ENCODE measurements at places on chromosomes 5 and 9.
A peak's percentile ranks its signal among the peaks of the same experiment; 100 is the strongest.

GRCh38 chr5:53970475-53970874 is 339.9 kb downstream of the ARL15 start:
- DNase-seq, result no peak

DNA sequence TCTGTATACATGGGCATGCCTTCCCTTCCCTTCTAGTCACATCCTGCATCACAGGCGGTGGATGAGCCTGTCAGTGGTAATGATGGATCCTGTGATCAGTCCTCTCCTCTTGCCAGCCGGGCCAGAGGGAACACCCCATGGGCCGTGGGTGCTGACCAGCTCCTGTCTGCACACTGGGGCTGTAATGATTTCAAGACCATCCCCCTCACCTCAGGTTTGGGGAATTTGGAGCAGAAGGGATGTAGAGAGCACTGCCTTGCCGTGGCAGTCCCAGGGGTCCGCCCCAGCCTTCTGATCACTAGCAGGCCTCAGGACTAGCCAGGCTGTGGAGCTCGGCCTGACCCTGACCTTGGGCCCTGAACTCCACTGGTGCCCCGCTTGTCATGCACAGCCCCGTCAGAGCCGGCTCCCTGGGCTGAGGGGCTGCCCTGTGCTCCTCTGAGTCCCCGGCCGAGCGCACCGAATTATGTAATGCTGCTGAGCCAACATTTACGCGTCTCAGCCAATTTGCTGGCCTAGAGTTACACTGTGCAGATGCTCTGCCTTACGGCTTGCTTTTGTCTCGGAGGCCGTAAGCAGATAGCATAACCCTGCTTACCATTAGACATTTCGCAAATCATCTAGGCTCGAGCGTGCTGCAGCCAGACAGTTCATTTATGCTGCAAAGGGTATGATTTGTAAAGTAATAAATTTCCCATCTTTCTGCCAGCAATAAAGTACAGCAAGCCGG is 155.3 kb downstream of the MACROH2A1 start:
- DNase-seq, result no peak

DNA sequence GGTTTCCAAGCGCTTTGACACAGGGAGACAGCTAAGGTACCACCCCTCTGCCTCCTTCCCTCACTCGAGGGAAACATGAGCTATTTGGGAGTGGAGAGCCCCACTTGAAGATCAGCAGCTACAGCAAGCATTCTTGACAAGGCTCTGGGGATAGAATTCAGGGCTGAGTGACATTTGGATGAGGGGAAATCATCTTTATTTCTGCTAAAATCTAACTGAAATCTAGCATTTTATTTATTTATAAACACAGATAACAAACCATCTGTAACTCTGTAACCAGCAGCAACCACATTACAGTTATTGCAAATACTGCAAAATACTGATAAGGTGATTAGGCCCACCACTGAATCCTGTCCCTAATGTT is 22.4 kb downstream of the RNF130 start:
- peak; percentile 96 for DNase-seq

DNA sequence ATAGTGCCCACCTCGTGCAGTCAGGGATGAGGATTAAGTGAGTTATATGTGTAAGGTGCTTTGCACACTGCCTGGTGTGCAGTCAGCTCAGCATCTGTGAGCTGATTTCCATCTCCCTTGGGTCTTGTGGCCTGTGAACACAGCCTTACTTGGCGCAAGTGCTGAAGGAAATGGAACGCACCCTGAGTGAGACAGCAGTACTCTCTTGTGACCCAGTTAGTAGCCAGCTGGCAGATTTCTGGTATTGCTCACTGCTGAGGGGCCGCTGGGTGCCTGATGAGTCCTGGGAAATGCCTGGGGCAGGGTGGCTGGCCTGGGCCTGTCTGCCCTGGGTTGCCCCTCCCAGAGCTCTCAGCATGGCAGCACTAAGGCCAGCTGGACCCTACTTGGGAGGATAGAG is 90.9 kb upstream of the BOD1 start:
- peak; percentile 33 for DNase-seq

GRCh38 chr5:158017469-158017868 is 158.5 kb upstream of the CLINT1 start:
- no peak for DNase-seq

GRCh38 chr9:116061546-116062205 is 91.9 kb upstream of the PAPPA start:
- no peak for DNase-seq

DNA sequence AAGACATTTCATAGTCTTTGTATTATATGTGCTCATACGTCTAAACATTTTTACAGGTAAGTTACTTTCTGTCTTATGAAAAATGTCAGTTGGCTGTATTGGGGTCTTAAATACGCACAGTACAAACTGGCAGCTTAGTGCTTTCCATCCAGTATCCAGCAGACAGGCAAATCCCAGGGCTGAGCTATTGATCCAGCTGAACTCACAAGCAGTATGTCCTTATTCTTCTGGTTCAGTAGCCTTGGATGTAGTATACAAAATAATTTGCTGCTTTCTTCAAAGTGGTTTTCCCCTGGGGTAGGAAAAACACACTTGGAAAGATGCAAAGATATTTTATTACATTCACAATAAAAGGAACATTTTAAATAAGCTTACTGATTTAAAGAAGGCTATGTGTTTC is 617.2 kb downstream of the NR2F1-AS1 start:
- DNase-seq, result no peak

GRCh38 chr5:81782811-81783210 is 31.9 kb upstream of the SSBP2 start:
- DNase-seq, result peak; percentile 39

GRCh38 chr5:81402192-81402930 is 8.4 kb upstream of the ACOT12 start:
- DNase-seq, result no peak

- no peak for DNase-seq
Measured at GRCh38 chr5:14956423-14957046, 85.0 kb upstream of the ANKH start.

- DNase-seq, result no peak
Measured at GRCh38 chr9:113649855-113650206, 186.3 kb downstream of the RGS3 start.

DNA sequence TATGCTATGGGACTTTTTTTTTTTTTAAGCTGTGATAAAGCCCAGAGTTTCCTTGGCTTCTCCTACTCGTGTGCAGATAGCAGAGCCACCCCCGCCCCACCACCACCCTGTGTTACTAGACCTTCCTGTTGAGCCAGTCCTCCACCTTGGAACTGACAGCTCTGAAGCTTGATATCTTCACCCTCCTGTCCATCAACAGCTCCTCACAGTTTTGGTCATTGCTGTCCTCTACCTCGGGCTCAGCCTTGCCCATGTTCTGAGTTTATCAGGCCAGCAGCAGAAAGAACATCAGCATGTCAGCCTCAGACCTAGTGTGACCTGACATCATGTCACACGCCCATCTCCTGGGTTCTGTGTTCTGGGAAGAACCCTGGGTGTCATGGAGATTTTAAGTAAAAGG is 167.1 kb upstream of the RAI14 start:
- DNase-seq, result no peak

DNA sequence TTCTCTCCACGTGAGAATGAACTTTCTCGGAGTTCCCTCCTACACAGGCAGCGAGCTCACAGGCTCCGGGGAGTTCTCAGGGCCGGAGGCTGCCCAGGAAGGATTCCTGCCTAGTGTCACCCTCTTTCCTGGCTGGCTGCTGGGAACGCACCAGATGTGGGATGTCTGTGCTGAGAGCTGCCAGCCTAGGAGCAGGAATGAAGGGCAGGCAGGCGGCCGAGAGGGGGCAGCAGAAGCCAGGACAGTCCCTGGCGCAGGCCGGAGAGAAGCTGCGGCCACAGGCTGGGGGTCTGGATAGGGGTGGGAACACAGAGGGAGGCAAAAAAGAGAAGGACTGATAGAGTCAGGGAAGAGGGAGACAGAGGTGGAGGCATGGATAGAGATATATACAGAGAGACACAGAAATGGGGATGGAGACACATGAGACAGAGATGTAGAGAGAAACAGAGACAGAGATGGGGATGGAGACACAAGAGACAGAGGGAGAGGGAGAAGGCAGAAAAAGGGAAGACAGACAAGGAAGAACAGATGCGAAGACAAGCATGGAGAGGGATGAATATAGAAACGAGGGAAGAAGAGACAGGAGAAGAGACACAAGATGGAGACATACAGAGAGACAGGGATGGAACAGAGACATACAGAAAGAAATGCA is 25.3 kb upstream of the ENHO start:
- DNase-seq, result peak; percentile 68

GRCh38 chr9:11558043-11558442 is 945.2 kb upstream of the PTPRD start:
- no peak for DNase-seq

DNA sequence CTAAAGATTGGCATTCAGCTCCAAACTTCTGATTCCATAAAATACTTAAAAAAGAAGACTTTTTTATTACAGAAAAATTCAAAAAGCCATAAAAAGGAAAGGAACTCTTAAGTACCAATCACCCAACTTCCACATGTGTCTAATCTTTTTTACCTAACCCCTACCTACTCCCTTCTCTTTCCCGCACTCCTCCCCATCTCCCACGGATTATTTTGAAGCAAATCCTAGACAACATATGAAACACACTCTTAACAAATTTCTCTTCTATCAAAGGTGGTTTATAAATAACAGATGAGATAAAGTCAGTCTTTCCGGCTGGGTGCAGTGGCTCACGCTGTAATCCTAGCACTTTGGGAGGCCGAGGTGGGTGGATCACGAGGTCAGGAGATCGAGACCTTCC is 5.9 kb upstream of the DENND4C start:
- no peak for DNase-seq

DNA sequence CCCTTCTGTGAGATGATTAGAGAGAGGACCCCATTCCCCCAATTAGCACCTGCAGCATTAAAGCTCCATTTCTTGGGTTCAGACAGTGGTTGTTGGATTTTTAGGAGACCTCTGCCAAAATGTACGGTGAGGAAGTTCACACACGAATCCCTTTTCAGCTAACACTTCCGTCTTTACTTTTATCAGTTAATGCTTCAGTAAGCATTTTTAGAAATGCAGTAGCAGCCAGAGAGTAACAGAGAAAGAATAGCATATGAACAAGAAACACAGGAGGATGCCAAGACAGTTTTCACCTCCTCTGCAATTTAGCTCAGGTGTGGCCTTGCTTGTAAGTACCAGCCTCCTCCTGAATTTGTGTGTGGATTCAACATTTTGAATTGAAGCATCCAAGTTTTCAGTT is 312.9 kb downstream of the ISL1 start:
- DNase-seq, result no peak

DNA sequence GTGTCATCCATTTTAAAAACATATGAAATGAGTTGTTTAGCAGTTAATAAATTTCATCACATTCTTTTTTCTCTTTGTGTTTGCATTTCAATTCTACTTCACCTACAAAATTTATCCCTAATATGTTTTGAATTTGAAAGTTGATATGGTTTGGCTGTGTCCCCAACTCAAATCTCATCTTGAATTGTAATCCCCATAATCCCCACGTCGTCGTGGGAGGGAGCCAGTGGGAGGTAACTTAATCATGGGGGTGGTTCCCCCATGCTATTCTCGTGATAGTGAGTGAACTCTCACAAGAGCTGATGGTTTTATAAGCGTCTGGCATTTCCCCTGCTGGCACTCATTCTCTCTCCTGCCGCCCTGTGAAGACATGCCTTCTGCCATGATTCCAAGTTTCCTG is 200.1 kb downstream of the EPB41L4A start:
- no peak for DNase-seq

DNA sequence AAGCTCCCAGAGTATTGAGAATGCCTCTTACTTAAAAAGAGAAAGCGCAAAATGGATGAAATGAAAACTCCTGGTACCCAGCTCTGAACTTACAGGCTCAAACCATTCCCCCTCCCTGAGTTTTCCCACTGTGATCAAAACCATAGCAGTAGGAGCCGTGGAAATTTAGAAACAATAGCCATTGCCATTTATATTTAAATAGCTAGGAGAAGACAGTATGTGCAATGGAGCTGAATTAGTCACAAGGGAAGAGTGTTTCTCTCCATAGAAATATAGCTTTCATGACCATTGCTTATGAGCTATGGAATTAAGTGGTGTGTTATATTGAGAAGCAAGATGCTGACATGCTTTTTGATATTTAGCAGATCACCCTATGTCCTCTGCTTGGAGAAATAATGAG is 84.6 kb downstream of the PCSK5 start:
- no peak for DNase-seq

DNA sequence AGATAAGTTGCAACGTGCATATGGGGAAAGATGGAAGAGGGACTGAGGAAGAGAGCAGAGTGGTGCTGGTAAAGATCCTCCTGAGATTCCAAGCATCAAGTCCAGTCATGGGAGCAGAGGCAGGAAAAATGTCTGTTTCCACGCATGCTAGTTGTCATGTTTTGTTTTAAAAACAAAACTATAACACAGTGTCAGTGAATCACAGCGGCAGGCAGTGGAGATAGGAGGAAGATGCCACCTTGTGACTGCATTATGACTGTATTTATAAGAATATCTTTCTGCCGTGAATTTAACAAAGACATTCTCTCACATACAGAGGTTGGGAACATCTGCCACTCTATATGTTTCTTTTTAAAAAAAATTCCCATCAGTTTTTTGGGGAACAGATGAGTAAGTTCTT is 3.7 kb upstream of the SVEP1 start:
- no peak for DNase-seq

GRCh38 chr5:116395226-116395625 is 179.4 kb downstream of the SEMA6A start:
- DNase-seq, result no peak

DNA sequence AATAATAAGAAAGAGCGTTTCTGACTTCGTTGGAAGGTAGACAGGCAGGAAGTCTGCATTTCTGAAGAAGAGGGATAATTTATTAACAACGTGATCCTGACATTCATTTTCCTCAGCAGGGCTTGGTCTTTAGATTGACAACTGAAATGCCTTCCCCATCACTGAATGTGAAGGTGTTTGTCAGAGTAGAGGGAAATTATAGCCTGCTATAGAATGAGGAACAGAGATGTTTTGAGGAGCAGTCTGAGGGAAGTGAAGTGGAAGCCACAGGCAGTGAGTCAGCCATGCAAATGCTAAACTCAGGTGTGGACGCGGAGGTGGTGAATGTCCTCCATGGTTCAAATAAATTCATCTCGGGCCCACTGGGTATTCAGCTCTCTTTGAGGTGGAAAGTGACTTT is 30.5 kb downstream of the C7 start:
- DNase-seq, result no peak

GRCh38 chr5:133164759-133165158 is 112.9 kb downstream of the HSPA4 start:
- DNase-seq, result no peak

- no peak for DNase-seq
Measured at GRCh38 chr5:103487822-103488493, 74.6 kb downstream of the NUDT12 start.

GRCh38 chr9:15156241-15156640 is 150.8 kb downstream of the TTC39B start:
- DNase-seq, result no peak

- no peak for DNase-seq
Measured at GRCh38 chr5:62168506-62169281, 137.3 kb upstream of the KIF2A start.

Data from hematopoietic multipotent progenitor cell treated with erythropoietin and hydrocortisone succinate and interleukin-3 and kit ligand, for 4 days (in vitro differentiated cells).